ENCODE measurements at places on chromosomes 7 and 10.

- peak; percentile 79 for DNase-seq
These were observed 6.4 kb upstream of the TSPAN12 start for GRCh38 chr7:120864141-120864900.

GRCh38 chr7:80771523-80771922 lies 133.1 kb downstream of the CD36 start:
- DNase-seq: peak; percentile 73

GRCh38 chr7:111960984-111961383 lies 245.2 kb downstream of the DOCK4 start:
- no peak for DNase-seq

DNA sequence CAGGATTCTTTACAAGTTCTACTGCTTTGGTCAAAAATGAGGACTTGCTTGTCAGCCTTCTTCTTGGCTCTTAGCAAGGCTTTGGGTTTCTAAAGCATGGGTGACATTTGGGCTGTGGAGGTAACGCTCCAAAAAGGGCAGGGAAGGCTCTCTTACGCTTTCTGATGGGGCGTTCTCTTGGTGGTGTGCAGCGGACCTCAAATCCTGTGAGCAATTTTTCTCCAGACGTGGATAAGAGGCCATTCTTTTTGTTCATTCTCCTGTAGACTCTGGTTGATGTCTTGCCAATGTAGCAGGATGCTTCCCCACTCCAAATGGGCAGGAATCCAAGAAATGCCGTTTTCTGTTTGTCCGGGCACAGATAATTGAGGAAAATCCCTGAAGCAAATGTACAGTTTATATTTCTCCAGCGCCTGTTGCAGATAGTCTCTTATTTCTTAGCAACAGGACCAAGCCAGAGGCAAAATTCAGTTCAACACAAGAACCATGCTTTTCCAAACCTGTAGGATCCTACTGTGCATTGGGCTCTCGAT lies 138.4 kb upstream of the NFE2L3 start:
- DNase-seq: peak; percentile 47

DNA sequence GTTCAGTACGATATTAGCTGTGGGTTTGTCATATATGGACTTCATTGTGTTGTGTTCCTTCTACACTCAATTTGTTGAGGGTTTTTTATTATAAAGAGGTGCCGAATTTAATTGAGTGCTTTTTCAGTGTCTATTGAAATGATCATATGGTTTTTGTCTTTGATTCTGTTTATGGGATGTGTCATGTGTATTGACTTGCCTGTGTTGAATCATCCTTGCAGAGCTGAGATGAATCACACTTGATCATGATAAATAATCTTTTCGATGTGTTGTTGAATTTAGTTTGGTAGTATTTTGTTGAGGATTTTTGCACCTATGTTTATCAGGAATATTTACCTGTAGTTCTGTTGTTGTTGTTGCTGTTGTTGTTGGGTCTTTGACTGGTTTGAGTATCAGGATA lies 39.8 kb downstream of the ATOH7 start:
- no peak for DNase-seq

- no peak for DNase-seq
These were observed 248.1 kb upstream of the HABP2 start for GRCh38 chr10:113304726-113305125.
